ENCODE measurements at places on chromosomes 1 and 21.

- DNase-seq: peak; percentile 87
Measured at GRCh38 chr1:175865041-175865766, 121.8 kb upstream of the TNR start.

GRCh38 chr21:15436031-15436430 is 293.8 kb upstream of the USP25 start:
- no peak for DNase-seq

DNA sequence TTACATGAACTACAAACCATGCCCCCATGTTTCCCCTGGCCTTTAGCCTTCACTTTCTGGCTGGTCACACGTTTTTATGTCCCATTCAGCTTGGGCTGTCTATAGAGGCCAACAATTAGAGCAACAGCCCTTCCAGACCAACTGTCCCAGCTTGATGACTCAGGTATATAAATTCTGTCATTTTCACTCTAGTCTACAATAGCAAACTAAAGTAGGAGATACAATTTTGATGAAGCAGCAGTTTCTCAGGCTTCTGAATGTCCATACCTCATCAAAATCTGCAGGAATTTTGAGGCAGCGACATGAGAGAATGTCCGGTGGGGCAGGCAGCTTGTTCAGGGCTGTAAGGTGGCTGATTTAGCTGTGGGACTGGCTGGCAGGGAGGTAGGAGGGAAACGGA is 45.6 kb upstream of the VAV3 start:
- no peak for DNase-seq

DNA sequence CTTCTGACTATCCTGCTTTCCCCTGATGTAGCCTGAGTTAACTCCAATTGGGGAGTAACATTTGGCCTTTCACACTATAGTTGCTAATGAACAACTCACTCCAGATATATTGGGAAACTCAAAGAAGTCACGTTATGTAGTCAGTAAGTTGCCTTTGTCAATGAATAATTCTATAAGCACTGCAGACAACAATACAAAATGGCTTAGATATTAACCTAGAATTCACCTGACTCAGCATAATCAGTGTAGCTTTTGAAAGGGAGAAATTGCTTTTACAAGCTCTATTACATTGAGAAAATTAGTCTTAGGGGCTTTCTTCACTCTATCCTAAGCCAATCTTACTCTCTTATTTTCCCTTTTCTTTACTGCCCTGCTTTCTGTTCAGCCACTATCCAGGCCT is 303.5 kb upstream of the NR5A2 start:
- no peak for DNase-seq

GRCh38 chr21:31594726-31595125 is 64.8 kb upstream of the SOD1 start:
- no peak for DNase-seq

DNA sequence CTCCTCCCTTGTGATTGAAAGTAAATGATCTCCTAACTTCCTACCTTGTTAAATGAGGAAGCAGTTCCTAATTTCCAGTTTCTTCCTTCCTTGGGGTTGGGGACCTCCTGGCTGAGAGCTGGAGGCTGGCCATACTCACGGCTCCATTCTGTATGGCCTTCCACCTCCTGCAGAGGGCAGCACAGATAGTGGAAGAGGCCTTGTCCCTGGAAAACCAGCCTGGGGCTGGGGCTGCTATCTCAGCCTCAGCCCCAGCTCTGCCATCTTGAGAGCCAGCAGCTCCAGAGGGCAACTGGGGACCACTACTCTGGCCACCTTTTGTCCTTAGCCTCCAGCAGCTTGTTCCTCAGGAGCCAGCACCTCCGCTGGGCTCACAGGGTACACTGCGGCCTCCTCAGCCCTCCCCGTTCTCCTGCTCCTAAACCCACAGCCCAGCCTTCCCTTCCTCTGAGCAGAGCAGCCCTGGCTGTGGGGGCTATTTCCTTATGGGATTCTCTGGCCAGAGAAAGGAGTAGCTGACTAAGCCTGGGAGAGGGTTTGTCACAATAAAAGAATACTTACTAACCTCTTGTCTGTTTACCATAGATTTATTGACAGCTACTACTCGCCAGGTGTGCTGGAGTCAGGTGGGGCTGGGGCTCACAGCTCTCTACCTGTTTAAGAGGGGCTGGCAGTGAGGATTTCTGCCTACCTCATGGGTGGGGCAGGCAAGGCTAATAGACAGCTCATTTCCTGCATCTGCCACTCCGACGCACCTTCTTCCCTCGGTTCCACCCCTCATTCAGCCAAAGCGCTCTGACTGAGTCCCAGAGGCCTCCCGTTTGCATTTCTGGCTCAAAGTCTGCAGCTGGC is 6.3 kb downstream of the TMEM234 start:
- peak; percentile 66 for DNase-seq

GRCh38 chr1:145849356-145850160 is 4.1 kb downstream of the NUDT17 start:
- DNase-seq: peak; percentile 32

- no peak for DNase-seq
Measured at GRCh38 chr1:2143814-2144500, 50.6 kb downstream of the FAAP20 start.

DNA sequence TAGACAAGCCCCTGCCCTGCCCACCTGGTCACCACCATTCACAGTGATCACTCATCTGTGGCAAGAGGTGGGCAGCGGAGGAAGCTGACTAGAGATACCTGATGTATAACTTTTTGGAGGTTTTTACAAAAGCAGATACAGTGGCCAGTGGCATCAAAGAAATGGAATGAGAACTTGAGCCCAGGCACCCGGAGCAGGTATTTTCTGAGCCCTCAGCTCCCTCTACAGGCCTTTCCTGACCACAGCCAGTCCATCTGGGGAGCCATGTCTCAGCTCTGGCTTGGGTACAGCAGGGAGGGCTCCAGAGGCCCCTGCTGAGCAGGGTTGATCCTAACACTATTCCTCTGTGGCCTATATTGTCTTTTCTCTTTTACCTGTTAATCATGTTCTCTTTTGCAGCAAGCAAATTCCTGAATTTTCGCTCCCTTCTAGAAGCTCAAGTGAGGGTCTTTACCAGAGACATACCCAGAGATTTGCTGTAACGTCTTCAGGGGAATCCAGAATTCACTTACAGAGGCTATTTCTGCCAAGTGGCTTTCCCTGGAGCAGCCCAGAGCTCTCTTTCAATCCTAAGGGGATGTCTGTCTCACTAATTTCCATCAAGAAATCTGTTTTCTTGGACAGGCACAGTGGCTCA is 27.3 kb downstream of the GPR157 start:
- peak; percentile 38 for DNase-seq

DNA sequence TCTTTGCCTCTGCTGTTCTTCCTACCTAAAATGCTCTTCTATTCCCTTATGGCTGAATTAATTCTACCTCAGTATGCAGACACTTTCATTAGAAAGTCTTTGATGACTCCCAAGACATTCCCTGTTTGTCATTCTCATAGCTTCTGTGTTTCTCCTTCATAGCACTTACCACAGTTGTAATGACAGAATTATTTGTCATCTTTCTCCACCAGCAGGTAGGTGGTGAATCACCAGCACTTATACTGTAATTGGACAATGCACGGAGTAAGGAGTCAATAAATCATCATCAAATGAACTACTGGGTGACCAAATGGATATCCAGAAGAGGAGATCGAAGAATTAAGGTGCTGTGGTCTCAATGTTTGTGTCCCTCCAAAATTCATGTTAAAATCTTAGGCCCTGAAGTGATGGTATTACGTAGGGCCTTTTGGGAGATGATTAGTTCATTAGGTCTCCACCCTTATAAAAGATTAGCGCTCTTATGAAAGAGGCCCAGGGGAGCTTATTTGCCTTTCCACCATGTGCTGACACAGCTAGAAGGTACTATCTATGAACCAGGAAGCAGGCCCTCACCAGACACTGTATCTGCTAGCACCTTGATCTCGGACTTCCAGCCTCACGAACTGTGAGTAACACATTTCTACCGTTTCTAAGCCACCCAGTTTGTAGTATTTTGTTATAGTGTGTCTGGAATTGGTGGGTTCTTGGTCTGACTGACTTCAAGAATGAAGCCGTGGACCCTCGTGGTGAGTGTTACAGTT is 2.4 kb upstream of the CCT8 start:
- DNase-seq: no peak

DNA sequence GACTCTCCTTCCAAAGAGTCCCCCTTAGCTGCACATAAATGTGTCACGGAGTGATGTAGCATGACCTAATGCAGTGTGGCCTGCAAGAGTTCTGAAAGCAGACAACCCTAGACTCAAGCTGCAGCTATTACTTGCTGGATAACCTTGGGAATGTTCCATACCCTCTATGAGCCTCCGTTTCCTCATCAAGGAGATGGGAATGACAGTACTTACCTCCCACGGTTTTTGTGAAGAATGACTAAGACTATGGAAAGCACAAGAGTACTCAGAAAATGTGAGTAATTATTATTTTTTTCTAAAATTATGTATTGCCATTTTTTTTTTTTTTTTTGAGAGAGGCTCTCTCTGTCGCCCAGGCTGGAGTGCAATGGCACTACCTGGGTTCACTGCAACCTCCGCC is 3.0 kb downstream of the TTC39A start:
- no peak for DNase-seq

GRCh38 chr1:2909797-2910196 is 108.3 kb upstream of the TTC34 start:
- DNase-seq: no peak

- DNase-seq: no peak
Measured at GRCh38 chr1:15176898-15177665, 23.5 kb downstream of the TMEM51 start.

GRCh38 chr1:226404904-226405222 is 3.0 kb downstream of the PARP1 start:
- DNase-seq: peak; percentile 91

GRCh38 chr1:82752046-82752445 is 951.3 kb downstream of the ADGRL2 start:
- DNase-seq: no peak

DNA sequence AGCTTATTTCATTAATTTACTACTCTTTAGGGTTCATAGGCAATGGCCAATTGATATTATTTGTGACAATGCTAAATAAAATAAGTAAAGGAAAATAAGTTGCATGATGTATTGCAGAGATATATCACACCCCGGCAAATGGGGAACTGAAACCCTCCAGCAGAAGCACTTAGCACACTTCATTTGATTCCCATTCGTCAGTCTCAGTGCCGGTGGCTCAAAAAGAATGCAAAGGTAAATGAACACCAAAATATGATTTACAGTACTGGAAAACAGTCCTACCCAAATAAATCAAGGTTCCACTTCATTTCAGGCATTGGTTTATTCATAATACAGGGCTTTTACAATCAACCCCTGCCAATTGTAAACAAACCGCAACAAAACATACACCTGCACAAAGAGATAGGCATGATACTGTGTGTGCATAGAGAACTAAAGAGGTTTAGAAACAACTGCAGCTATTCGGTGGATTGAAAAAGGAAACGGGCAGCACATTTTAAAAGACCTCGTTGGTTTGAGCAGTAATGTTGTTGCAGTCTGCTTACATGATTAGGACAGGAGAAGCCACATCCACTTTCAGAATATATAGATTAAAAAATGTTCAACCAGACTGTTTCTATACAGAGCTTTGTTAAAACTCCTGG is 1019.2 kb downstream of the TTLL7 start:
- DNase-seq: no peak

GRCh38 chr1:85427849-85428248 is 37.1 kb downstream of the DDAH1 start:
- DNase-seq: no peak

DNA sequence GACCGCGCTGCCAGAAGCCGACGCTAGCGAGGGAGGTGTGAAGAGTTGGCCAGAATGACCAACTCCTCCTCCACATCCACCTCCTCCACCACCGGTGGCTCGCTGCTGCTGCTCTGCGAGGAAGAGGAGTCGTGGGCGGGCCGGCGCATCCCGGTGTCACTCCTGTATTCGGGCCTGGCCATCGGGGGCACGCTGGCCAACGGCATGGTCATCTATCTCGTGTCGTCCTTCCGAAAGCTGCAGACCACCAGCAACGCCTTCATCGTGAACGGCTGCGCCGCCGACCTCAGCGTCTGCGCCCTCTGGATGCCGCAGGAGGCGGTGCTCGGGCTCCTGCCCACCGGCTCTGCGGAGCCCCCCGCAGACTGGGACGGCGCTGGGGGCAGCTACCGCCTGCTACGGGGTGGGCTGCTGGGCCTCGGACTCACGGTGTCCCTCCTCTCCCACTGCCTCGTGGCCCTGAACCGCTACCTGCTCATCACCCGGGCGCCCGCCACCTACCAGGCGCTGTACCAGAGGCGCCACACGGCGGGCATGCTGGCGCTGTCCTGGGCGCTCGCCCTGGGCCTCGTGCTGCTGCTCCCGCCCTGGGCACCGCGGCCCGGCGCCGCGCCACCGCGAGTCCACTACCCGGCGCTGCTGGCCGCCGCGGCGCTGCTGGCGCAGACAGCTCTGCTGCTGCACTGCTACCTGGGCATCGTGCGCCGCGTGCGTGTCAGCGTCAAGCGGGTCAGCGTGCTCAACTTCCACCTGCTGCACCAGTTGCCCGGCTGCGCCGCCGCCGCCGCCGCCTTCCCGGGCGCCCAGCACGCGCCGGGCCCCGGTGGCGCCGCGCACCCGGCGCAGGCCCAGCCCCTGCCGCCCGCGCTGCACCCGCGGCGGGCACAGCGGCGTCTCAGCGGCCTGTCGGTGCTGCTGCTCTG is 1.2 kb downstream of the GPR88 start:
- no peak for DNase-seq

GRCh38 chr1:18323259-18323658 is 157.5 kb upstream of the KLHDC7A start:
- DNase-seq: no peak

DNA sequence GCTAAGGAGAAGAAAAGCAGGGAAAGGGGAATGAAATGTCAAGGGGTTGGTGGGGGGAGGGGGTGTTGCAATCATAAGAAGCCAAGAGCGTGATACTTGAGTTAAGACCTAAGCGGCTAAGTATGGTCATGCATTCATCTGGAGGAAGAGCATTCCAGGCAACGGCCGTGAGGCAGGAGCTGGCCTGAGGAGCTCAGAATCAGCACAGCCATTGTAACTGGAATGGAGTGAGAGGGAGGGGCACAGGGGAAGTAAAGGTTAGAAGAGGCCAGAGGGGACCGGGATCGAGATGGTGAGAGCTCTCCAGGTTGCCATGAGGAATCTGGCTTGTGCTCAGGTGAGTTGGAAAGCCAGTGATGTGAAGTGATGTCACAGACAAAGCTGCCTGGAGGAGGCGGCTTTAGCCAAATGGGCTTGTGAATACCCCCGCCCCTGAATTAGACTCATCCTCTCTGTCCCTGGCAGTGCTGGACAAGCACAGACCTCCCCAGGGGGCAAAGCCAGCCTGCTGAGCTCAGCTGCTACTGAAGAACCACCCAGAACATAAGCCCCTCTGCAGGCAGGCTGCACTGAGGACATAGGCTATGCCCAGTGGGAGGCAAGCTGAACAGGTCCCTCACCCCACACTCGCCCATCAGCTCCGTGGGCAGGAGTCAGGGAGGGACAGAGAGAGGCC is 61.1 kb upstream of the LAPTM5 start:
- no peak for DNase-seq

- DNase-seq: no peak
Measured at GRCh38 chr21:14541841-14542490, 4.1 kb downstream of the SAMSN1 start.
